ENCODE measurements at places on chromosomes 12 and 14.
A peak's percentile ranks its signal among the peaks of the same experiment; 100 is the strongest.

GRCh38 chr12:64237382-64237781 is 15.3 kb upstream of the KICS2 start:
- no peak for DNase-seq

- DNase-seq = no peak
Observed at GRCh38 chr14:92473969-92474535, 39.5 kb upstream of the RIN3 start.

DNA sequence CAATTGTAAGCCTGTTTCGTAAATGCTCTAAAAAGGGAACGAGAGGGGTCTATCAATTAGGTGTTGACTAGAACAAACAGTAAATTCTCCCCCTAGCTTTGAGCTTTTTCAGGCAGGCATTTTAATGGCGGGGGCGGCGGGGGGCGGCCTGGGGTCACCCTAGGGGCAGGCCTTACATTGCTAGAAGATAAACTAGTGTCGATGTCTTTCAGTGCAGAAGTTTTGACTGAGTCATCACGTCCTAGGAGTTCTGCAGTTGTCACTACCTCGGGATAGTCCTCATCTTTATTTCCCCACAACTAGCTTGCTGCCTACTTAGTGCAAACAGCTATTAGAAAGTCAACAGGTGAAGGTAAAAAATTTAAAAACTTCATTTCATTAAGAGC is 1.6 kb downstream of the ATP6V1D start:
- DNase-seq = no peak

GRCh38 chr12:116856729-116857128 is 24.5 kb downstream of the HRK start:
- DNase-seq = no peak

DNA sequence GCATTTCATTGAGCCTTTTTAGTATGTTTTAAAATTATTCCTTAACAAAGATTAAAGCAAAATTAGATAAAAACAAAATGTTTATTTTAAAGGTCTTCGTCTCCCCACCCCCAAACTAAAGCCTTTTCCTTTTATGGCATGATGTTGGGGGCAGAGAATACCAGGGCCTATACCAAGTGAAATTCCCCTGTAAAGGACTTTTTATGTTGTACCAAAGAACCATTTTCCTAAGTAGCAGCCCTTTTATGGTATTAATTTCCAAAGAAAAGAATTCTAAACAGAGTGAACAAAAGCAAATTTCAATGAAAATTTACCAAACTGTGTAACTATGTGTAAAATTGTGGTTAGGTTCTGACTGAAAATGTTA is 71.9 kb upstream of the GNPNAT1 start:
- DNase-seq = no peak

- no peak for DNase-seq
Observed at GRCh38 chr12:84043355-84043754, 869.2 kb downstream of the SLC6A15 start.

- DNase-seq = no peak
Observed at GRCh38 chr14:50999726-51000125, 55.4 kb upstream of the PYGL start.

- DNase-seq = peak; percentile 6
Observed at GRCh38 chr12:117907108-117907689, 61.6 kb downstream of the KSR2 start.

GRCh38 chr14:69133206-69134125 is 19.5 kb downstream of the DCAF5 start:
- no peak for DNase-seq

GRCh38 chr14:54743382-54743781 is 159.2 kb downstream of the GCH1 start:
- DNase-seq = no peak

GRCh38 chr14:92649934-92650545 is 98.4 kb downstream of the LGMN start:
- DNase-seq = no peak
